Colonic mucosa (tissue), 4 donors: ENCODE measurements at places on chromosomes 3 and 15. TPM values are rescaled to one million over a fixed set of nuclear protein-coding genes. Genes with fewer than 3 reads are reported as not detected.

VWA5B2 gene
- total RNA-seq = 2.3 TPM

DNA sequence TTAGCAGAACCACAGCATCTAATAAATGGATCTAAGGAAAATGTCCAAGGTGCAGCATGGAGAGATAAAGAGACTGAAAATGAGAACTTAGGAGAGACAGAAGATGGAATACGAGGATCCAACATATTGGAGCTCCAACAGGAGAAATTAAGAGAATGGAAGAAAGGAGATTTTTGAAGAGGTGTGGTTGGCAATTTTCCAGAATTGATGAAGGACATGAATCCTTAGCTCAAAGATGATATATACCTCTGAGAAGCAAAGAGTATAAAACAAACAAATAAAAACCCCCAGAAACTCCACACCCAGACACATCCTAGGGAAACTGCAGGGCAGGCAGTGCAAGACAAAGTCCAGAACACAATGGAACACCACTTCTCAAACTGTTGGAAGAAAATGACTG is 141.2 kb downstream of the MEGF11 start:
- no peak for DNase-seq
- H3K36me3 ChIP-seq = no peaks in the 10 kb centered on the region
- H3K27me3 ChIP-seq = no peaks in the 10 kb centered on the region
- H3K4me3 ChIP-seq = no peak overlapping the region

FGF12 gene
- 0.25 TPM for total RNA-seq

DNA sequence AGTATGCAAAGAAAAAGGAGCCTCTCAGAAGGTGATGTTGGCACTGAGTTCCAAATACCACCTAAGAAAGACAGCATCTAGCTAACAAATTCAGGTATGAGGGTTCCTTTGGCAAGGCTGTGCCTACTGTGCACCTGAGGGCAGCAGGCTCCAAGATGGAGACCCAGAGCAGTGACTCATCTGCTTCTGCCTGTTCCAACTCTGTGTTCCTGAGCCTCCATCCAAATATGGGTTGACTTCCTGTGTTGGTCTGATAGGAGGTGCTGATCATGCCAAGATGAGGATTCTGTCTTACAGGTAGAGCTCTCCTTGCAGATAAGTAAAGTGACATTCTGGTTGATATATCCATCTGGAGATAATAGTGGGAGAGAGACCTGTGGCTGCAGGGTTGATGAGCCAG is 26.0 kb downstream of the SV2B start:
- H3K4me1 ChIP-seq = no peaks in the 10 kb centered on the region
- no peak overlapping the region for H3K27ac ChIP-seq
- no peak overlapping the region for H3K4me3 ChIP-seq
- H3K36me3 ChIP-seq = no peaks in the 10 kb centered on the region

DNA sequence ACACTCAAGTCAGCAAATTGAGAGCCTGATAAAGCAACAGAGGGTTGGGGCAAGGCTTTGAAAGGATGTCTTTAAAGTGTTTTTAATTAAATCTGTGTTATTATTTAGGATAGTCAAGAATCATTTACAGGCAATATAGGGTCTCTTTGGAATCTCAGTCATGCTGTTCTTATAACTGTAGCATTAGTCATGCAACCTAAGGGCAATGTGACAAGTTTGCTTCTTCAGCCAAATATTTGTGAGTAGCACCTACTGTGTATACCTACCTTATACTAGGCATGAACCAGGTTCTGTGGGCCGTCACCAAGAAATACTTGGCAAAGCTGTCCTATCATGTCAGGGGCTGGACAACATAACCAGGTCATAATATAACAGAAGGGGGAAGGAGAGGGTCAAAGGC is 184.6 kb upstream of the TRIM42 start:
- no peak for DNase-seq
- no peaks in the 10 kb centered on the region for H3K36me3 ChIP-seq
